Left colon (tissue), 2 donors: ENCODE measurements at places on chromosomes 2 and 18. TPM values are rescaled to one million over a fixed set of nuclear protein-coding genes. Genes with fewer than 3 reads are reported as not detected.

RAB27B gene
- total RNA-seq, result 16.0 TPM

SNTG2 gene
- total RNA-seq, result 1.2 TPM

KRTCAP3 gene
- total RNA-seq, result 104 TPM

ACMSD gene
- total RNA-seq, result not detected

SDC1 gene
- 159 TPM for total RNA-seq

STPG4 gene
- total RNA-seq, result 0.47 TPM

SNED1 gene
- total RNA-seq, result 10.1 TPM

KCNG3 gene
- total RNA-seq, result 5.9 TPM

DSG2 gene
- 330 TPM for total RNA-seq

KCNJ3 gene
- 0.70 TPM for total RNA-seq

SERPINB12 gene
- not detected for total RNA-seq

ERMN gene
- total RNA-seq, result 0.11 TPM

REG3A gene
- 3.7 TPM for total RNA-seq

ANKZF1 gene
- 40.9 TPM for total RNA-seq

PROKR1 gene
- not detected for total RNA-seq

GRCh38 chr2:142131010-142131669, at the start of gene LRP1B:
Gene LRP1B (minus strand): TSS chr2:142131016. CDS start chr2:142130729, 287 bp downstream.
- no peak for DNase-seq

DNA sequence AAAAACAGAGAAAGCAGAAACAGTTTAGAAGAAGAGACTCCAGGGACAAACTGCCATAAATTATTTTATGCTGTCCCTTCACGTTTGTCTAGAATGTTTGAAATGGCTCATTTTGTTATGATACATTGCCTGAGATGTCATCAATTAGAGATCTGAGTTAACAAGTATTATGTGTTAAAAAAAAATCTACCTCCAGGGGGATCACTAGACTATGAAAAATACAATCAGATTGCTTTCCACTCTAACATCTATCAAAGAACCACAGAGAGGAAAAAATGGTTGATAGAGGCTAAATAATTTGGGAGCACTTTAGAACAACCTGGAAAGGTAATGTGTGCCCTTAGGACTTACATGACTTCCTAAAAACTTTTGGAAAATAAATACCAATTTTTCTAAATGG, 103.8 kb upstream of the CCDC150 start:
- no peak for DNase-seq

- no peak for DNase-seq
Measured at GRCh38 chr18:50527636-50528307, 32.1 kb upstream of the MAPK4 start.

- DNase-seq, result no peak
Measured at GRCh38 chr2:28382755-28383154, 9.9 kb upstream of the FOSL2 start.

DNA sequence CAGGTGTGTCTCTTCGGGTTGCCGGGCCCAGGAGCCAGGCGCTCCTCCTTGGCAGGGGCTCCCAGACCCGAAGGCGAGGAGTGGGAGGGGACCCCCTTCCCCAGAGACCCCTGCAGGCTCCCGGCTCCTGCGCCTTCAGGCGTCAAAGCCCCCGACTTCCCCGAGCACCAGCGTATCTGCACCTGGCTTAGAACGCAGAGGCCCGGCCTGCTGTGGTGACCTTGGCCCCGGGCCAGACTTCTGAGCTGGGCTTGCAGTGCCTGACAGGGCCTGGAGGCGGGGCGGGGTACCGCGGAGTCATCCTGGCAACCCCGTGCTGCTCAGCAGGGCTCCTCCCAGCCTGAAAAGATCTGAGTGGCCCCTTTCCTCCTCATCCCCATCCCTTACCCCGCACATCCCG, 27.0 kb downstream of the SKA1 start:
- DNase-seq, result peak; percentile 73

DNA sequence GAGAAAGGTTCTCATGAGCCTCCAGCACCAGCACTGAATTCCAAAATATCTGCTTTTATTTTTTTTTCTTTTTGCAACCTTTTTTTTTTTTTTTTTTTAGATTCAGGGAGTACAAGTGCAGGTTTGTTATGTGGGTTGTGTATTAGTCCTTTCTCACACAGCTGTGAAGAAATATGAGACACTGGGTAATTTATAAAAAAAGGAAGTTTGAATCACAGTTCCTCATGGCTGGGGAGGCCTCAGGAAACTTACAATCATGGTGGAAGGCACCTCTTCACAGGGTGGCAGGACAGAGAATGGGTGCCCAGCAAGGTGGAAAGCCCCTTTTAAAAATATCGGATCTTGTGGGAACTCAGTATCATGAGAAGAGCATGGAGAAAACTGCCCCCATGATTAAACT, 7.9 kb upstream of the TMX3 start:
- no peak for DNase-seq

- DNase-seq, result no peak
Measured at GRCh38 chr2:6833300-6833604, 32.5 kb downstream of the CMPK2 start.

GRCh38 chr2:64779117-64779690, 125.5 kb upstream of the SERTAD2 start:
- DNase-seq, result no peak

- no peak for DNase-seq
Measured at GRCh38 chr2:59461127-59461526, 1092.3 kb downstream of the BCL11A start.

DNA sequence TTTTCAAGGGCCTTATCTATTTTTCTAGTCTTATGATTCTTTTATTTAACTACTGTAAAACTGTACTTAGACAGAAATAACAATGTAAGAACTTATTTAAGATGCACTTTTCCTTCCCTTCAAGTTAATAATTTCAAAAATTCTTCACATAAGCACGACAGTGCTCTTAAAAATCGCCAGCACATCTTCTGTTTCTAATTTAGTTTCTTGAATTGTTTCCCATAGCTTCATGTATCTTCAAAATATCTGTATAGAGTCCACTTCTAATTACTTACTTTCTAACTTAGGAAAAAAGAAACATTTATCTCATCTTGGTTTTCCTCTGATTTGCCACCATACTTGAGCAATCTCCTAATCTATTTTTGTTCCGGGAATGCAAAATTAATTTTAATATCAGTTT, 196.1 kb downstream of the BABAM2 start:
- no peak for DNase-seq

DNA sequence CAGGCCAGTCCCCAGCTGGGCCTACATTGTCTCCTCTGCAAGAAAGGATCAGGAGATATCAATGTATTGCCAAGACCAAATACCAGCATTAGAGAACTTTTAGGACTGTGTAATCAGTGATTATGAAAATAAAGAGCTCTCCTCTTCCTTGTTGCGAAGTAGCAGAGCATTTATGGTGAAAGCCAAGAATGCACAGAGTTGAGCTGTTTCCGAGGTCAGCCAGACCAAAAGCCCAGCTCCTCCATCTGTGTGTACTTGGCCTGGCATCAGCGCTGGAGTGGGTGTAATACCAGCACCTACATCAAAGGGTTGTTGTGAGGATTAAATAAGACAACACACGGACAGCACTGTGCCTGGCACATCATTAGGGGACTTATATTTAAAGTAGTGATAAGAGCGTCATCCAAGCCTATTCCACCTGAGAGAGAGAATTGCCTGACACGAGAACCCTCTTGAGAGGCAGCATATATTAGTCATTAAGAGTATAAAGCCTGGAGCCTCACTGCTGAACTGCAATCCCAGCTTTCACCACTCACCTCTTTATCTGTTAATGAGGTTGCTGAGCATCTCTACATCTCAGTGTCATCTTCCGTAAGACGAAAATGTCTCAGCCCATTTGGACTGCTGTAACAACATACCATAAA, 7.4 kb upstream of the SLC16A14 start:
- DNase-seq, result no peak

GRCh38 chr2:54626884-54627283, 96.6 kb upstream of the EML6 start:
- no peak for DNase-seq

GRCh38 chr2:144183727-144184126, 336.2 kb downstream of the ZEB2 start:
- DNase-seq, result peak; percentile 22

DNA sequence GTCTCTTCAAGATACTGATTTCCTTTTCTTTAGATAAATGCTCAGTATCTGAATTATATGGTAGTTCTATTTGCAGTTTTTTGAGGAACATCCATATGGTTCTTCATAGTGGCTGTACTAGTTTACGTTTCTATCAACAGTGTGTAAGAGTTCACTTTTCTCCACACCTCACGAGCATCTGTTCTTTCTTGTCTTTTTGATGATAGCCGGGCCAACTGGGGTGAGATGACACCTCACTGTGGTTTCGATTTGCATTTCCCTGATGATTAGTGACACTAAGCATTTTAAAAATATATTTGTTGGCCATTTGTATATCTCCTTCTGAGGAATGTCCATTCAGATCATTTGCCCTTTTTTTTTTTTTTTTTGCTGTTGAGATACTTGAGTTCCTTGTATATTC, 458.8 kb downstream of the SETBP1 start:
- no peak for DNase-seq

- no peak for DNase-seq
Measured at GRCh38 chr18:70250781-70251180, 38.1 kb upstream of the SOCS6 start.

GRCh38 chr18:74273394-74273793, 18.4 kb downstream of the CYB5A start:
- DNase-seq, result no peak

- DNase-seq, result no peak
Measured at GRCh38 chr2:71952572-71953188, 195.0 kb downstream of the CYP26B1 start.

DNA sequence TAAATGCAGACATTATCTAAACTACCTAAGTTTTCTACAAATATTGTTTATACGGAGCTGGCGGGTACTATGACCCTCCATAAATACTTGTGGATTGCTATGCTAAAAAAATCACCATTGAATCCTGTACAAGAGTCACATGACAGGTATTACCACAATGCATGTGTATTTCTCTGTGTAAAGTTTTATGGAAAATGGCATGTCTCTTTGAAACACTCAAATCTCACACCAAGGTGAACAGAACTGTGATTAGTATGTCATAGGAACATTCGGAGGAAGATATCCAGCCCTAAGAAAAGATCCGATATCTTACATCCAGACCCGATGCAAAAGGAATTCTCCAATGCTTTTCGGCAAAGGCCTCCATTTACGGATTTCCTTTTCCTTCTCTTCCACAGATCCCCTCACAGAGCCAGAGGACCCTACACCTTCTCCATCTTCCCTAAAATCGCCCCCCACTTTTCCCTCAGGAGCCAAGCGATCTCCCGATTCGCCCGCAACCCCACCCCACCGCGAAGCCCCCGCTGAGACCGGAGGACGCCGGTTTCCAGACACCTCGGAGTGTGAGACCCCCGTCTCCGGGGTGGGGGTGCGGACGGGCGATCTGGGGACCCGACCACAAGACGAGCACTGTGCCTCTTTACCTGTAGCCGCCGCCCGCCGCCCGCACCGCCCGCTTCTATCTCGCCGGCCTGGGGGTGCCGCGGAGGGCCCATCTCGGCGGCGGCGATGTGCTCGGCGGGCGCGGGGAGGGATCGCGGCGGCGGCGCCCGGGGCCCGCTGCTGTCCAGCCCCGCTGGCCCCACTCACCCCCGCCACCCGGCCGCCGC, 1.2 kb downstream of the SAP130 start:
- DNase-seq, result no peak

DNA sequence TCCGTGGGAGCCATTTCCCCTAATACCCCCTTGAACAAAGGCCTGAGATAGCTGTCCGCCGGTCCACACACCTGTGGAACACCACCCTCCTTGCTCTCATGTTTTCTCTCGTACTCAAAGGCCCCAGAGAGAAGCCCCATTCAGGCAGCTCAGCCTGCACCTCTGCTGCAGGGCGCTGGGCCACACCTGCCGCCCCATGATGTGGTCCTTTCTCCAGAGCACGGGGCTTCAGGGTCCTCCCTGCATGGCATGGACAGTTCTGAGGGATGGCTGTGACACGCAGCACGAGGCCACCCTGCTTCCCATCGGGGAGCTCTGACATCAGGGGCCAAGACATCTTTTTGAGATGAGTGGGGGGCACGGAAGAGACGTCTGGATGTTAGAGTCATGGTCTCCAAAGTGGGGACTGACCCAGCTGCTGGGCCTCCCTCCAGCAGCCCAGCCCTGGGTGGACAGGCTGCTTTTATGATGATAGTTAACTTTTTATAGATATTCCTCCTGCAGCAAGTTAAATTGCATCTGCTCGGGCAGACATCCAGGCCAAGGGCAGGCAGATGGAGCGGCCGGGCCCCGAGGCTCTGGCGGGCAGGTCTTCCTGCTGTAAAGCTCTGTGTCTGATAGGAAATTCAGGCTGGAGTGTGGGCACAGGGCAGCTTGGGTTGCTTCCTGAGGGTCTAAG, 56.7 kb downstream of the SDC1 start:
- DNase-seq, result peak; percentile 70

- DNase-seq, result no peak
Measured at GRCh38 chr2:10521356-10522169, 73.4 kb upstream of the ODC1 start.

DNA sequence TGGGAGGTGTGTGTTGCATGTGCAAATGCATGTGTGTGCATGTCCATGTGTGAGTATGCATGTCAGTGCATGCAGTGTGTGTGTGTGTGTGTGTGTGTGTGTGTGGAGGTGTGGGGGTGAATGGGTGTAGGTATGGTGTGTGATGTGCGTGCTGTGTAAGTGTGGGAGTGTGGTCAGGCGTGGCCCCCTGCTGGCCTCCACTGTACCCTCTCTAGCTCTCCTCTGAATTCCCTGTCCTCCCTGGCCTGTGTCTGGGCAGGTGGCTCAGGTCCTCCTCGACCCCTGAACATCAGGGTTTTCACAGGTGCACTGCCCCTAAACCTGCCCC, 230.2 kb downstream of the CELF4 start:
- no peak for DNase-seq

DNA sequence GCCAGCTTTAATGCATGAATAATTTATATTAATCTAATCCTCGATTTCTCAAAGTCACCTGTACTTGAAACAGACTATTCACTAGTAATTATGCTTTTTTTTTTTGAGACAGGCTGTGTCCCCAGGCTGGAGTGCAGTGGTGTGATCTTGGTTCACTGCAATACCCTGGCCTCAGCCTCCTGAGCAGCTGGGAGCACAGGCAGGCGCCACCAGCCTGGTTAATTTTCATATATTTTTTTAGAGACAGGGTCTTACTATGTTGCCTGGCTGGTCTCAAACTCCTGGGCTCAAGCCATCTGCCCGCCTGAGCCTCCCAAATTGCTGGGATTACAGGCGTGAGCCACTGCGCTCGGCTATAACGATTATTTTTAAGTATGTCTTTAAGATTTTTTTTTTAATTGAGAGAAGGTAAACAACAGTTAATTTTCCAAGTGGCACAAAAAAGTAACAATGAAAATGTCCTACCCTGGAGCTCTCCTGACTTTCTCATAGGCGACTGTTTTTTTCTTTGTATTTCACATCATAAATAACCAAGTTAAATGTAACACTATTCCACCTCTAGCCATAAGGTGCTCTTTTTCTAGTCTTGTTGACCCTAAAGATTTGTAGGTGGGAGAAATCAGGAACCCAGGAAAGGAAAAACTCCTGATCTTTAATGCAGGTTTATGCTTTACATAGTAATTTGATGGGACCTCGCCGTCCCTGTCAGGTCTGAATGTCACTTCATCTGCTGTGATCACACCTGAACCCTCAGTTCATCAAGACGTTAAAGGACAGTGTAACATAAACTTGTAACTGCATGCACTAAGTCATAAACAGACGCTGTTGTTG, 1.3 kb upstream of the ANKRD12 start:
- no peak for DNase-seq
